Activated CD8-positive, alpha-beta memory T cell treated with anti-CD3 and anti-CD28 coated beads, Interleukin-2, amount 10 ng/mL, durations not matched to agents 7 days and 5 days (primary cell): ENCODE measurements at places on chromosomes 6 and 20.

DNA sequence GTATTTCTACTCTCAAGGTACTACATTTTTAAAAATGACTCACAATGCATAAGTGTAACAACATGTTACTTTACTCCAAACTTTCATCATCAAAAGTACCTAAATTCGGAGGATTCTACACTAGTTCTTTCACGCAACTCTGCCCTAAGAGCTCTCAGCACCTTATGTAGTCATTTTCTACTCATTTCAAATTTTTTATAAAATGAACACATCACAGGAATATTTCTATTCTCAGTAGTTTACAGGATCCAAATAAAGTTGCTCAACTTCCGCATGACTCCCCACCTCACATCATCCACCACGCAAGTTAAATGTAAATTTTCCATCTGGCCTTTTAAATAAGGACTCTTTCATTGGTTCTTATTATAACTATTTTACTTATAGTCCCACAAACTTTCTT, 344.9 kb upstream of the MANEA start:
- DNase-seq, result no peak

DNA sequence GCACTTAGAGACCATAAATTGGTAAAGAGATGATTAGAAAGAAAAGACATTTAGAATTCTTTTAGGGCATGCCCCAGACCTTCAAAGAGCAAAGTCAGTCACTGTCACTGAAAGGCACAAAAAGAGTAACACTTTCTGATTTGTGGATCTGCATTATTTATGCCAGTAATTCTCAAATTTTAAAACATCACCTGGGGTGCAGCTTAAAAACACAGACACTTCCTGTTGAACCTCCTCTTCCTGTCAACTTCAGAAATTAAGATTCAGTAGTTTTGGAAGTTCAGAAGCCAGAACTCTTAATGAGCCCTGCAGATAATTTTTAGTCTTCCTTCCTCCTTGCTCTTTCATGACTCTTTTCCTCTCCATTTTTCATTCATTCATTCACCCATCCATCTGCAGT, 137.5 kb downstream of the NRN1 start:
- no peak for DNase-seq

- no peak for DNase-seq
These were observed 149.9 kb upstream of the UST start for GRCh38 chr6:148596891-148597455.

GRCh38 chr6:21753241-21754108, 159.9 kb downstream of the SOX4 start:
- DNase-seq, result no peak

- no peak for DNase-seq
These were observed 31.7 kb upstream of the UBR2 start for GRCh38 chr6:42532038-42532669.

DNA sequence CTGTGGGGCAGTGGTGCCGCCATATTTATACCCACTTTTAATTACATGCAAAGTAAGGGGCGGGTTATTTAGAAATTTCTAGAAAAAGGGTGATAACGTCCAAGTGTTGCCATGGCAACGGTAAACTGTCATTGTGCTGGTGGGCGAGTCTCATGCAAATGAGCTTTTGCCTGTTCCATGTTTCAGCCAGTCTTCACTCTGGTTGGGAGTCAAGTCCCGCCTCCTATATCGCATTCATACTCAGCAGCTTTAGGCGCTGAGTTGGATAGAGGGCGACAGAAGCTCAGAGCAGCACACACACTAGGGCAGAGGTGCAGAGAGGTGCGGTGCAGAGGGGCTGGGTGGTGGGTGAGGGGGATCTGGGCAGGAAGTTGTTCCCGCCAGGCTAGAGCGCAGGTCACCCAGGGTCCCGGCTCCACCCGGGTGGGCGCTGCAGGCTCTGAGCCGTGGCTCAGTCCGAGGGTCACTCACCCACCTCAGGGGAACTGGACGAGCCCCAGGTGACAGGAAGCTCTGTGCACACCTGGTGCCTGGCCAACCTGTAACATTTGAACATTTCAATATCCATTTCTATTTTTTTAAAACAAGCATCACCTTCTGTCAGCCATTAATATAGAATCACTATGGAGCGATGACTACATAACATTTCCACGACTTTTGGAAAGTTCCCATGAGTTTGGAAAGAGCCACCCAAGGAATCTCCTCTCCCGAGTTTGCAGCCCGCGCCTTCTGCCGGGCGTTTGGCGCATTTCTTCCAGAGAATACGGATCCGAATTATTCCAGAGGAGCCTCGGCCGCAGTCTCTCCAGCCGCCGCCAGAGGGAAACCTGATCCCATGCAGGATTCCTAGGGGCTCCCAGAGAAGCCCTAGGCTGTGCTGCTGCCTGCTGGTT, 89.1 kb upstream of the PHACTR3 start:
- no peak for DNase-seq

DNA sequence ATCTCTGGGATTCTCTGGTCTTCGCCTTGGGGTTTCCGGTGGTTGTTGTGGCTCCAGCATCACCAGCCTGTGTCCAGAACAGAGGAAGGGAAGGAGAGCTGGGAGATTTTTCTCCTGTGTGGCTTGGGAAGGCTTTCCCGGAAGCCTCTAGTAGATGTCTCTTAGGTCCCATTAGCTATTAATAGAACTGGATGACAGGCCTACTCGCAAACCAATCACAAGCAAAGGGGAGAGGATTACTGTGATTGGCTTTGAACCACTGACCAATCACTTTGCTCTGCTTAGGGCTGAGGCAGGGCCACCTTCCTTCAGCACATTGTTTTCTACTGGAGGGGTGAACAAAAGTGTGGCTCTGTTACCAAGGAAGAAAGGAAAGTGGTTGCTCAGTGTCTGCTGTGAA, 203.4 kb upstream of the SULF2 start:
- no peak for DNase-seq

GRCh38 chr6:27757307-27757706, 154.9 kb downstream of the OR2B2 start:
- DNase-seq, result peak; percentile 69

DNA sequence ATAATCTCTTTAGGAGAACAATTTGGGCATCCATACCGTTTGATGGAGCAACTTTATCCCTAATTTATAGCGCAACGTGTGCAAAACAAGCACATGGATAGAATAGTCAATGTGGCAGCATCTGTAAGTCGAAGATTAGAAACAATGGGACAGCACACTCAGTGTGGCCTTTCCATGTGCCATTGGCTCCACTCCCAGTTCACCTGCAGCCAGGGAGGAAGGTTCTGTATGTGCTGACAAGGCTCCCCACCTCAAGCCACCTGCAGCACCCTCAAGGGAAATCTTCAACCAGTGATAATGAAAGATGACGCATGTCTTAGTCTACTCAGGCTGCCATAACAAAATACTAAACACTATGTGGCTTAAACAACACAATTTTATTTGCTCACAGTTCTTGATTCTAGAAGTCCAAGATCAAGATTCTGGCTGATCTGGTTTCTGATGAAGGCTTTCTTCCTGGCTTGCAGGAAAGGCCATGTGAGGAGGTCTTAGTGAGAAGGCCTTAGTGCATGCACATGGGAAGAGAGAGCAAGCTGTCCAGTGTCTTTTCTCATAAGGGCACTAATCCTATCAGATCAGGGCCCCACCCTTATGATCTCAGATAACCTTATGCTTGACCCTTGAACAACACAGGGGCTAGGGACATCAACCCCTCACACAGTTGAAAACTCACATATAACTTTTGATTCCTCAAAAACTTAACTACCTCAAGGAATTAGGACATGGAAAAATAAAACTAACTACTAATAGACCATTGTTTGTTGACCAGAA, 34.9 kb upstream of the SHLD1 start:
- DNase-seq, result no peak

- no peak for DNase-seq
These were observed 151.4 kb upstream of the LAMA2 start for GRCh38 chr6:128731249-128732165.

DNA sequence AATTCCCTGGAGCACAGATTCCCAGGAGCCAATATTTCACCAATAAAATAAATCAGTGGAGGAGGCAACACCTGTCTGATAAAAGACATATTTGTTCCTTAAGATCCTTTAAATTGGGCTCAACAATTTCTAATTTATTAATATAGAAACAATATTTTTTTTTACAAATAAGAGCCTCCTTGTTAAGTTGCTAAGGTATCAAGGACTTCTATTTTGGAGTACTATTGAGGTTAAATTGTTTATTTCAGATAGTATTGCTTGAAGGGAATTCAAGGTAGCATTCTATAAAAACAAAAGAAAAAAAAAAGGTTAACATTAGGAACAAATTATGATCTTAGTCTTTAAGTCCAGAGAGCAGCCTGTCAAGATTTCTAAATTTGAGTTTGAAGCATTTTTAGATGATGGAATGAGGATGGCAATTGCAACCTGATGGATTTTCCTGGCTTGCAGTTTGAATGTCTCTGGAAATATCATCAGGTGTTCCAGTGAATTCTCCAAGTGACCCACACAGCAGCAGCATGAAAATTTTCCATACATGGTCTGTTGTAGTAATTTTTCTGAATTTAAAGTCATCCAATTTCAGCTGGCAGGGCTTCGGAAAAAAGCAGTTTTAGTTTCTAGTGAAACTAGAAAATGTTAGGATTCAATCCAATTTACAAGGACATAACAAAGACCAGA, 19.3 kb upstream of the NCR2 start:
- no peak for DNase-seq

GRCh38 chr6:147869869-147870268, 361.4 kb downstream of the SAMD5 start:
- DNase-seq, result no peak

DNA sequence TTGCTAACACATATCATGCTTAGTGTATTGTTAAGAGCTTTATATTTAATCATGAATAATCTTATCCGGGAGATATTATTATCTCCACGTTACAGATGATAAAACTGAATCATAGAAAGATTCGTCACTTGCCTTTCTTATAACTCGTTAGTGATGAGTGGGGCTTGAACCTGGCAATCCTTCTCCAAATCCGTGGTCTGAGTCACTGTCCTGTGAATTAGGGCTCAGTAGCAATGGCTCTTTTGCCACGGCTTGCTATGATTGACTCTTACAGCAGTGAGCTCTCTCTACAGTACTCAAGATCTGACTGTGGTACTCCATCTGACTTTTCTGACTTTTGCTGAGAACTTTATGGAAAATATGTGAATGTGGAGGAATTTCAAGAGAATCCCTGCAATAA, 246.9 kb downstream of the PACRG start:
- DNase-seq, result no peak

- DNase-seq, result no peak
These were observed 50.9 kb downstream of the MYH7B start for GRCh38 chr20:35006531-35006971.

DNA sequence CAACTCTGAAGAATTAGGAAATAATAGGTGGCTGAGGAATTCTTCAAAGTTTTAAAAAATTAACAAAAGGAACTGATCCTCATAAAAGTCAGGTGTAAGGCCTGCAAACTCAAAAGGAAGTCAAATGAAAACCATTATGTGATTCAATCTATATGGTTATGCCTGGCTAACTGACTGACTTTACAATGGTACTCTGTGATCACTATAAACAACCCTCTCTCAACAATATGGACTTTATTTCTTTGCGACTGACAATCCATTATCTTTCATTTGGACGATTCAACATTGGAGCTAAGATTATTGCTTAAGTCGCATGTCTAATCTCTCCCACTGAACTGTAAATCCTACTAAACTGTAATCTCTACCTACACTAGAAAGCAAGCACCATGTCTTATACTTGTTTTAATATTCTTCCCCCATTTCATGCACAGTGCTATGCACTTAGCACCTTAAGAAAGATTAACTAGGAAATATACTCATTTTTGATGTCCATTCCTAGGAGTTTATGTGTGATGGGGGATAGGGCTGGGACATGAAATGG, 1.4 kb downstream of the STK38 start:
- DNase-seq, result no peak

- DNase-seq, result no peak
These were observed 106.4 kb downstream of the SYNDIG1 start for GRCh38 chr20:24575811-24576210.

DNA sequence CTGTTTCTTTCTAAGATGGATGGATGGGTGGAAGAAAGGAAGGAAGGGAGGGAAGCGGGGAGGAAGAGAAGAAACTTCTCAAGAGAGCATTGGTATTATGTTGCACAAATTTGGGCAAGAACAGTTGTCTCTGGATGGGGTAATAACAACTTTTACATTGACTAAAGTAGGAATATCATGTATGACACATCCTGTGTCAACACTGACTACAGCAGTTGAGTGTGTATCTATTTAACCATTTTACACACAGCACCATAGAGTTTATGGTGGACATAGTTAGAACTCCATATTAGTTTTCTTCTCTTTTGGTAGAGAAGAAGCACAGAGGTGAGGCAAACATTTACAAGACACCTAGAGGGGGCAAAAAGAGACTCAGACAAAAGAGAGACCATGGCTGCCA, 44.2 kb upstream of the RNF146 start:
- DNase-seq, result no peak

DNA sequence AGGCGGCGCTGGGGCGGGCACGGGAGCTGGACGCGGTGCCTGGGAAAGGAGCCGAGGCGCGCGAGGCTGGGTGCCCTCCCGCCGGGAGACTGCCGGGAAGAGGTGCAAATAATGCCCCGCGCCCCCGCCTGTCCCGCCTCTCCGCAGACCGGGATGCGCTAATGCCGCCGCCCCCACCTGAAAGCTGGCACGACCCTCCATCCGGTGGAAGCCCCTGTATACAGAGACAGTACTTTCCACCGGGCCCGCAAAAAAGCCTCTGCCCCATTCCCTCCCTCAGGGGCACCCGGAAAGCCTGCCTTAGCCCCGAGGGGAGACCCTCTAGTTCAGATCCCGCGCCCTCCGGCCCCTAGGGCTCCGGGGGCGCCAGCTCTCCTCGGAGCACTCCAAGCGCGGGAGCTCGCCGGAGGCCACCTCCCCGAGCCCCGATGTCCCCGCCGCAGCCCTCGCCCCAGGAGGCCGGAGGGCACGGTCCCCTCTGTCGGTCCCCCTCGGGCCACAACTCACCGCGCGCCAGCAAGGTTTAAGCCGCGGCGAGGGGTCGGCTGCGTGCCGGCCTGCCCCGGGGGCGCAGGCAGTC, 1.2 kb downstream of the GRM4 start:
- no peak for DNase-seq

- DNase-seq, result no peak
These were observed 271.5 kb upstream of the KCNQ5 start for GRCh38 chr6:72350296-72350881.

DNA sequence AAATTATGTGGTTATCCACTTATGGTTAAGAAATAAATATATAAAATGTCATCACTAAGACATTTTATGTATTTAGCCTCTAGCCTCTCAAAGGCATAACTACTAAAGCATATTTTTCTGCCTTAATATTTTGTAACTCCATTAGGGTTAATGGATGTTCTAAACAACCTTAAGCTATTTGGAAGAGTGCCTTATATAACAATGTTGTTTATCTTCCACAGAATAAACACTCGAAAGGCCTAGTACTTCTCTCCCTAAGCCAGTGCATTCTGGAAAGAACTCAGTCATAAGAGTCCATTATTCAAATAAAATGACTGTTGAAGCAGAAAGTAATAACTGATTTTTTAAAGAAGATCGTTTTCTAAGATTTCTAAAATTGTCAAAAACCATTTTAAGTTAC, 15.0 kb upstream of the PRIM2 start:
- no peak for DNase-seq

- DNase-seq, result no peak
These were observed 20.4 kb downstream of the SERINC3 start for GRCh38 chr20:44501448-44501847.
